ENCODE measurements at places on chromosomes 2 and 18.
A peak's percentile ranks its signal among the peaks of the same experiment; 100 is the strongest.

- DNase-seq: no peak
Observed at GRCh38 chr2:64650296-64650695, 3.4 kb downstream of the SERTAD2 start.

GRCh38 chr18:23922939-23923338 is 91.6 kb upstream of the TTC39C start:
- no peak for DNase-seq

GRCh38 chr2:10447300-10447894 is 730 bp downstream of the ODC1 start:
- peak; percentile 44 for DNase-seq

DNA sequence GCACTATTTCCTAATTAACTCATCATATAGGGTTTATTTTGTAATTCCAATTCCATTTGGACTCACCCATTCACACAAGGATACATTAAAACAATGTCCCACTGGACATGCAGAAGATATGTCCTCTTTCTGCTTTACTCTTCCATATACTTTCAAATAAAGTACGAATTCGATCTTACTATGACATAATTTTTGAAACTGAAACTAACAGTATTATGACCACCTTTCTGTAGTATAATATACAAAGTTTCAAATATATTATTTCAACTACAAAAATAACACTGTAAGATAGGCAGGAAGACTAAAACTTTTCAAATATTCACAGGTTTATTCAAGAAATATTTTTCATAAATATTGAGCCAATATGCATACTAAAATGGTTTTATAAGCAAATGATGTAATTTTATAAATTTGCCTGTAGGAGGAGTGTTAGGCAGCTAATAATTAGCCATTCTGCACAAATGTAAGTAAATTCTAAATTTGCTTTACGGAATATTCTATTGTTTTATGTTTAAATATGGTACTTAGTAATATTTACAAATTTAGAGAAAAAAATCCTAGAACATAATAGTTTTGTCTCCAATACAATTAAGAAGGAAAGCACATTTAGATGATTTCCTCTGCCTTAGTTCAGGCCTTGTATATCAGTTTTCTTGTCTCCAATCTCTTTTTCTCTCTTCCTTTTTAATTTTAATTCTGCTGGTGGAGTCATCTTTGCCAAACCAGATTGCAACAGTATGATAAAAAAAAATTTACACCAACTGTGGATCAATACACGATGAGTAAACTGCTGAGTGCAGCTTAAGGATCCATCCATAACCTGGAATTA is 85.9 kb downstream of the CERKL start:
- DNase-seq: peak; percentile 61

GRCh38 chr2:23712756-23713151 is 214.2 kb downstream of the ATAD2B start:
- no peak for DNase-seq
